ENCODE measurements at places on chromosomes 5 and 9.

DNA sequence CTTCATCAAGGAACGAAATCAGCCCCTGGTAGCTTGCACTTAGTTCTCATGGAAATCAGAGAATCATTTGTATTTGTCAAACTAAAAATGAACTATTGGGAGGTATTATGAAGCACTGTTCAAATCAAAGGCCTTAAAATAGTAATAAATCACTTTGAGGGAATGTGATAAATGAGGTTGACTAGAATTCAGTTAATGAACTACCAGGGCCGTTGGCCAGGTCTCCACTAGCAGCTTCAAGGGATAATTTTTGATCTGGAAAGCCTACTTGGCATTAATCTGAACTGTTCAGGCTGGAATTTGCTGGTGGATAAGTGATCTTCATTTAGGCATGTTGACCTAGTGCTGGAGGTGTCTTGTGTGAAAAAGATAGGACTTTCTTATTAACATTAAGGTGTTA is 76.4 kb upstream of the GPR151 start:
- DNase-seq = no peak

- DNase-seq = no peak
These were observed 3.1 kb upstream of the SLC27A6 start for GRCh38 chr5:128962211-128962610.

DNA sequence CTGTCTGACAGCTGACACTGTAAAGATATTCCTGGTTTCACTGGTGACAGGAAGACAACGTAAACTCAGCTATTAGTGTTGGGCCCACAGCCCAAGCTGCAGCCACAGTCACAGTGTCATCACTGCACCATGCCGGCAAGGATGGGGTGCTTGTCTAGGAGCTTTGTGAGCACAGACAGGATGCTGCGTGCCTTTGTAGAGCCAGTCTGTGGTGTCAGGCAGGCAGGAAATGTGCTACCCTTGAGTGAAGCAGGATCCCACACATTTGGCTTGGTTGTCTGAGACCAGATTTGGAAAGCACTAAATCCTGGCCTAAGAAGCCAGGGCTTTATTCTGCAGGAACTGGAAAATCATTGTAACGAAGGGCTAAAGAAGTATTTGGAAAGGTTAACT is 121.6 kb upstream of the ADAMTS16 start:
- no peak for DNase-seq

GRCh38 chr9:19122490-19123042 is 4.7 kb downstream of the PLIN2 start:
- DNase-seq = no peak

DNA sequence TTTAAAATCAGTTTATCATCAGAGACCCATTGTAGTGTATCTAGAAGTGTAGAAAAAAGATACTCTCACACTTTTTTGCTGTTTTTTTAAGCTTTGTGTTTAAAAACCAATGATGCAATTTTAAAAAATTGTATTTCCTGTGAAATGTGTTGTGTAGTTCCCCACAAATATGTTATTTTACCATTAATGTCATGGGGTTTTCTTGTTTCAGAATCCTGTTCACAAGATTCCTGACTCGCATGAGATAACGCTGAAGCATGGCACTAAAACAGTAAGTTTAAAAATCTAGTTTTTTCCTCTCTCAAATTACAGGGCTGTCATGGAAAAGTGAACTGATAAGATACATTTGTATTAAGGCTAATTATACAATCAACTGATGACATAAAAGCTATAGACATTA is 58.6 kb downstream of the WDR70 start:
- no peak for DNase-seq

GRCh38 chr5:59698207-59699178 is 195.0 kb downstream of the PDE4D start:
- DNase-seq = no peak

GRCh38 chr5:150313501-150313900 is 10.8 kb upstream of the ARSI start:
- no peak for DNase-seq

- DNase-seq = no peak
These were observed 607.2 kb downstream of the EFNA5 start for GRCh38 chr5:107063511-107063910.

- no peak for DNase-seq
These were observed 335.9 kb downstream of the PIK3R1 start for GRCh38 chr5:68551436-68551835.

DNA sequence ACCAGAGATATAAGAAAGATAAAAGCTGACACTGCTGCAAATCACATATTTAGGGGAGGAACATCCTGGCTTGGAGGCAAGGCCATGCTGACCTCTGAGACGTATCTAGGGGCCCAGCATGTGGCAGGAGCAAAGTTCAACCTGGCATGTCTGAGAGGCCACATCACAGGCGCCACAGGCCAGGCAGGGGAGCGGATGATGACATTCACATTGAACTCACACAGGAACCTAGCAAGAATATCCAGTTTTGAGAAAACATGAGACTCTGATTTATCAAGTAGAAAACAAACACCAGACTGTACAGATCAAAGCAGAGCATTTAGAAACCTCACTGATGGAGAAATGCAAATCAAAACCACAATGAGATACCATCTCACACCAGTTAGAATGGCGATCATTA is 64.2 kb upstream of the STK32A start:
- DNase-seq = no peak

DNA sequence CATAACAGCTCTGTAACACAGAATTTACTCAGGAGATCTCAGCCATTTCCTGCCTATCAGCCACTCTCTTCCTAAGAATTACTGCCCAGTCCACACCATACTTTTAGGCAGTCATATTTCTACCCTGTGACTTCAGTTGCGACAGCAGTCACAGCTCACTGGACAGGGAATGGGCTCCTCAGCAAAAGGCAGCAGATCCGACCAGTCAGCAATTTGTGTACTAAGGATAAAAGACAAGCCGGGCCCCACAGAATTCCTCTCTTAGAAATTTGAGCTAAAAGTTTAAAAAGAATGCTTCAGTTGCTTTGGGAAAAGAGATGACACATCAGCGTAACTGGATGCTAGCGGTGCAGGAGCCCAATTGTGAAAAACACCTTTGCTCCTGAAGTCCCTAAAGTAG is 172.1 kb downstream of the ENC1 start:
- no peak for DNase-seq

GRCh38 chr5:128174951-128175350 is 91.4 kb downstream of the SLC12A2 start:
- no peak for DNase-seq

DNA sequence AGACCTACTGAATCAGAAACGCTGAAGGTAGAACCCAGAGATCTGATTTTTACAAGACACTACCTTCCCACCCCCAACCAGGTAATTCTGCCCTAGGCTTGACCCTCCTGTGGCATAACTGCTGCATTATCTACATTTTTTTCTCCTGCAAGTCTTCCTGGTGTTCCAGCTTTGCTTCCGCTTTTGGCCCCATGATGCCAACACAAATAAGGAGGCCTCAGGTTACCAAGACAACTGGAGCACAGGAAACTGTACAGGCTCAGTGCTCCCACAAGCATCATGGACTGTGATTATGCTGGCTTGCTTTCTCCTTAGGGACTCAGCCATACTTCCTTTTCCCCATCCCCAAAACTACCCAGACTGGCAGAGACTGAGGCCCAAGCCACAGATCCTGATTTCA is 6.6 kb upstream of the MSMP start:
- DNase-seq = no peak

DNA sequence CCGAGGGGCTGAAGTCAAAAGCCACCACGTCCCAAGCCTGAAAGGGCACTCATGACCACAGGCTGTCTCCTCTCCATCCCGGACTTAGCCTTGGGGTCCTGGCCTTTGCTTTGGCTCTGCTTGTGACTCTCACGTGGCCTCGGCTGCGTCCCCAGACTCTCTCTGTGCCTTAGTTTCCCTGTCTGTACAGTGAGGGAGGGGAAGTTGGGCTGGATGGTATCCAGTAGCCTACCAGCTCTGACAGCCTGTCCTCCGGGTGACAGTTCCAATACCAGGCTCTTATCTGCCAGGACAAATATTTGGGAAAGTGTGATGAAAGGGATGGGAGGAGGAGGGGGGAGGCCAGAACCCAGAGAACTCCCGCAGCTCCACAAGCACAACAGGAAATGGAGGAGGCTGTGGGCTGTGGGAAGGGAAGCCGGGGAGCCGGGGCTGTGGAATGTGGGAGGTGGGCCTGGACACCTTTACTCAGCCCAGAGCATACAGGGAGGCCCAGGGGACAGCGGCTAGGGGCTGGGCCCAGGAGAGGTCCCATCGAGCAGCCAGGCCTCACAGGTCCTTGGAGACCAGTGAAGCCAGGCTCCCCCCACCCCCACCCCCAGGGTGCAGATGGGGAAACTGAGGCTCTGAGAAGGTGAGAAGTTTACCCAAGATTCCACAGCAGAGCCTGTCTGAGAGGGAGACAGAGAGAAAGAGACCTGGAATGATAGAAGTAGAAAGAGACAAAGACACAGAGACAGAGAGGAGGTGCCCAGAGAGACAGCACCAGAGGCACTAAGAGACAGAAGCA is 18.3 kb downstream of the PDGFRB start:
- DNase-seq = no peak

DNA sequence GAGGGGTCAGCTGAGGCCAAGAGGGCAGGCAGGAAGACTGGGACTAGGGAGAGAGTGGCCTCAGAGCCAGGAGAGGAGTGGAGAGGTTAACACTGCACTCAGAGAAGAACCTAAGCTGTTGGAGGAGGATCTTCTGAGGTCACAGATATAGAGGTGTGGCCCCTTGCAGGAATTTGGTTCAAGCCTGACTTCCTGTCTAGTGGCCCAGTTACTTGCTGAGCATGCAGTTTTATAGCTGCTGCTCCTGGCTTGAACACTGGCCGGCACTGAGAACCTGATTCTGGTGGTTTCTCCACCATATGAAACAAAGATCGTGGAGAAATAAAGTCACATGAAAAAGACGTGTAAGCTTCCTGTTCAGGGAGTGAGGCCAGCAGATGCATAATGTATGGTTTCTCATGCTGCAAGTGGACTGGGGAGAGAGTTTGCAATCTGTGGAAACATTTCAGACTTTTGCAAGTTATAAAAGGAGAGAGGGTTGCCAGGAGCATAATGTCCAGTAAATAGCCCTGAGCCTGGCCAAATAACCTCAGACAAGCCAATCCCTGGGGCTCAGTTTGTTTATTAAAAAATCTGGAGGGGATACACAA is 82.6 kb downstream of the GALNT10 start:
- DNase-seq = peak; percentile 21

- DNase-seq = no peak
These were observed 87.4 kb downstream of the SGCD start for GRCh38 chr5:156414391-156414790.

DNA sequence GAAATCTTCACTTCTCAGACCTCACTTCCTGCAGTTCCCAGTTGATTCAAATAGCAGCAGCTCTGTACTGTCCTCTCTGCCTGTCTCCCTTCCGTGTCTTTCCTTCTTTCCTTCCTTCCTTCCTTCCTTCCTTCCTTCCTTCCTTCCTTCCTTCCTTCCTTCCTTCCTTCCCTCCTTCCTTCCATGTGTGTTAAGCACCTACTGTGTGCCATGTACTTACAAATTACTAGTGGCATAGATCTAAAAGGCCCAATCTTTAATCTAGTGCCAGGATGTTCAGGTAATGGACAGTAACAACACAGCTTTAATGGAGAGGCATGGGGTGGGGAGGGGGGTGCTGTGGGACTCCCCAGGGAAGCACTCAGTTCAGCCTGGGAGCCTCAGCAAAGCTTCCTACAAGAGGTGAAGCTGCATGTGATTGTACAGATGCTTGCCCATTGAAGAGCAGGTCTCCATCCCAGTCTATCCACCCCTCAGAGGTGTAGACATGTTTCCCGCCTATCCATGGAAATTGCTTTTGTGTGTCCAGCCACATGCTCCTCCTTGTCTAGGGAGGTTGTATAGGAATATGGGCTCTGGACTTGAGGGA is 106.0 kb downstream of the RGS3 start:
- no peak for DNase-seq

GRCh38 chr9:4486176-4486575 is 4.1 kb upstream of the SLC1A1 start:
- DNase-seq = no peak

DNA sequence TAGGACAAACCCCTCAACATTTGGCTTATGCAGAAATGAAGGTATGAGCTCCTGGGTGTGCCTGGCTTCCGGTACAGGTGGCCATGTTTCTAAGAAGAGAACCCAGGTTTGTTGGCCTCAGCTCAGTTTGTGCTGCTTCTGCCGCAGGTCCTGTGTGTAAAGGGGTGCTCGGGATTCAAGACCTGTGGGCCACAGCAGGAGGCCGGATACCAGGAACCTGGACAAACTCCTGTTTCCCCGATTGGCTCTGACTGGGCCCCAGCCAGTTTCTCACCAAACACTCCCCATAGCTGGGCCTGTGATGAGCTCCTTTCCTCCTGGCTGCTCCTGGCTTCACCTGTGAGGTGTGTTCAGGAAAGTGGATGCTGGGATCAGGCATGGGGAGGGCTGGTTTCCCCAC is 271.2 kb upstream of the IRX2 start:
- DNase-seq = no peak

DNA sequence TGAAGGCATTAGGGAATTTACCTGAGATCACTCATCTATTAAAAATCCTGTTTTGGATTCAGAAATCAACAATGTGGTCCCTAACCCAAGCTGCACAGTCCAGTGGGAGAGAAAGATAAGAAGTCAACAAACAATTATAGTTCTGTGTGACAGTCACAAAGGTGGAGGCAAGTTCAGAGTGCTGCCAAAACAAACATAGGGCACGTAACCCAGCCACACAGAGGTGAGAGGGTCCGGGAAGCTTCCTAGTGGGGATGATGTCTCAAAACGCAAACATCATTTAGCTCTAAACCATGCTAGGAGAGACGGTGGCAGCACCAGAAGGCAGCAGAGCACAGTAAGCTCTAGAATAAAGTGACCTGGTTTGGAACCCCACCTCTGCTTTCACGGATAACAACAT is 158.9 kb downstream of the MAPKAP1 start:
- DNase-seq = no peak

DNA sequence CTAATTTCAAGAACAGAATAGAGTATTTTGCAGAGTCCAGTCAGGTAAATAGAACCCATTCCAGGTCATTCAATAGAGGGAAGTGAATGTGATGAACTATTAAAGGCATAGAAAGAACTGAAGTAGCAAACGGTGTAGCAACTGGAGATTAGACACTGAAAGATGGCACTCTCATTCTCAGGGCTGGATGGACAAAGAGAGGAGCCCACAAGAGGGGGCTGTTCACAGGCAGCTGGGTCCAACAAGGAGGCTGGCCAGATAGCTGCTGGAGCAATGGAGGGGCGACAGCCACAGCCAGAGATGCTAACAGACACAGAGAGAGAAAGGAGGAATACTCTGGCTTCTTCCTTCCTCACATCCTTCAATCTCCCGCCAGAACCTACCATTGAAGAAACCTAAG is 93.1 kb upstream of the SMARCA2 start:
- peak; percentile 6 for DNase-seq

- DNase-seq = no peak
These were observed 9.6 kb upstream of the FSD1L start for GRCh38 chr9:105438141-105438806.

GRCh38 chr5:132677682-132678400 is 4.1 kb downstream of the IL4 start:
- no peak for DNase-seq
